Skin of body (tissue), 3 donors: ENCODE measurements at places on chromosomes 6 and 20.

- no peak for DNase-seq
These were observed 182.8 kb downstream of the UNC5CL start for GRCh38 chr6:40856271-40856670.

GRCh38 chr6:16723826-16724225 is 37.4 kb downstream of the ATXN1 start:
- DNase-seq = peak; percentile 68

GRCh38 chr20:18986146-18986830 is 172.7 kb downstream of the SCP2D1 start:
- no peak for DNase-seq

DNA sequence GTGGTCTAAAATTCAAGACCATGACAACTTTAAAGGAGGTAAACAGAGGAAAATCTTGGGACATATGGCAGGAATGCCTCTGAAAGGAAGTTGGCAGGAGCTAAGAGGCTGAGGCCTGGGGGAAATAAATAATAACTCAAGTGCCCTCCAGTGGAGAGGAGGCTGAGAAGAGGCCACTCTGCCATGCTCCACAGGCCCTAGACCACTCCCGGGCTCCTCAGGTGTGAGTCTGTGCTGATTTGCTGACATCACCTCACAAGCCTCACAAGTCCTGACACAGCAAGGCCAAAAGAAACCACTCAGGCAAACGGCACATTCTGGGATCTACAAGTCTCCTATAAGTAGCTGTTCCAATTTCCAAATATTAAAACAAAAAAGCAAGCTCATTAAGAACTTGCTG is 91.0 kb upstream of the RIPOR2 start:
- DNase-seq = no peak

DNA sequence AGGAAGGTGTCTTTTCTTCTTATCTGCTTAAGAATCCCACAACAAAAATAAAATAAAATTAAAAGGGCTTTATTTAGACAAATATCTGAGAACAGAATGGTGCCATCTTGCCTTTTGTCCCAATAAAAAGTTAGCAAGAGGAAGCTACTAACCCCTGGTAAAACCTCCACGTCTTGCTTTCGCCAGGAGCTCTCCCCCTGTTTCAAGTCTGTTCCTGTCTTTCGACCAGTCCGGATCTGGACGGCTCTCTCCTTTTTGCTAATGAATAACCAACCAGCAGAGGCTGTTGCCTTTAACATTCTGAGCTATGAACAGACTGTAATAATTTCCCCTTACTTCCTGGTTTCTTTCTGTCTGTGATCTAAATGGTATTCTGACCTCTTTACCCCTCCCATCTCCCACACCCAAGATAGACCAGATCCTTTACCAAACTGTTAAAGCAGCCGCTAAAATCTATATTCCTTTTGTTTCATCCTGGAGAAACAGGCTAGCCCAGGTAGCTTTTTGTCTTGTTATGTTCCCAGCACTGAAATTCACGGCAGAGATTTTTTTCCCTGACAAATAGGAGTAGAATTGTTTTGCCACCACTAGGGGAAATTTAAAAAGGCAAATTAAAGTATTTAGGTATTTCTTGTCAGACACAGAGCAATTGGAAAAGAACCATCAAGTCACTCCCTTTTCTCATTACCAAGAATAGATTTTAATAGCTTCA is at the start of gene FRK:
TSS of gene FRK (minus strand) at position 320 of the 712 bp plus-strand sequence. CDS start 580 bp downstream, outside the sequence.
- no peak for DNase-seq
